Esophagus squamous epithelium (tissue), 5 donors: ENCODE measurements at places on chromosomes 5 and 9.

DNA sequence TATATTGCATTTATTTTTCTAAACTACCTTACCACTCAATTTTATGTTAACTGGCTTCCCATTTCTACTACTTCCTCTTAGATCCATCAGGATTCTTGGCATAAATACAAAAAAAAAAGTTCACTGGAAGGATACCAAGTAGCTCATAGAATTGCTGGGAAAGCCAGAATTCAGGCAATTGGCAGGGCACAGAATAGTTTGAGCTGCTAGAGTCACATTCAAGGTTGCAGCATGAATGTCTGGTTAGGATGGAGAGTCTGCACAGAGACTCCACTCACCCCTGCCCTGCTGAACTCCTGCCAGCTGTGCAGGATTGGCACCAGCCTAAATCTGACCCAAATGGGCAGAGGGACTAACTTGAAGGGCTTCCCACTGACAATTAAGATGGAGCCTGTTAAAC, 4.9 kb upstream of the AMACR start:
- no peak for DNase-seq

GRCh38 chr9:5278486-5278885, 26.0 kb downstream of the RLN2 start:
- DNase-seq: no peak

DNA sequence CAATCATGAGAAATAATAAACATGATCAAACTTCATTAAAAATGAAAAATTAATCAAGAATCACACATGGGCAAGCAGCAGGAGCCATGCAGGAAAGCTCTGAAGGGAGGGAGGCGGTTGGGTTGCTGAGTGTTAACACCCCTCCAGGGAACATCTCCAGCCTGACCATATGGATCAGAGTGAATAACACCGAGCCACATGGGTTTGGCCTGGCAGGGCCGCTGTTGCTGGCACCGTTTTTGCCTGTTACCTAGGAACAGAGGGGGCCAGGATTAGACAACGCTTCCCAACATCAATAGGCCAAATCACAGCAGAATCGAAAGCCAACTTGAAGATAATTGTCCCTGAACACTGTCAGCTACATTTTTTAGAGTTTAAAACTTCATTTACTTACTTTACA, 160.2 kb downstream of the DENND1A start:
- no peak for DNase-seq

- DNase-seq: no peak
These were observed 58.0 kb upstream of the RPL26L1 start for GRCh38 chr5:172901012-172901780.

- no peak for DNase-seq
These were observed 542.4 kb downstream of the RAB3C start for GRCh38 chr5:59125011-59125961.

DNA sequence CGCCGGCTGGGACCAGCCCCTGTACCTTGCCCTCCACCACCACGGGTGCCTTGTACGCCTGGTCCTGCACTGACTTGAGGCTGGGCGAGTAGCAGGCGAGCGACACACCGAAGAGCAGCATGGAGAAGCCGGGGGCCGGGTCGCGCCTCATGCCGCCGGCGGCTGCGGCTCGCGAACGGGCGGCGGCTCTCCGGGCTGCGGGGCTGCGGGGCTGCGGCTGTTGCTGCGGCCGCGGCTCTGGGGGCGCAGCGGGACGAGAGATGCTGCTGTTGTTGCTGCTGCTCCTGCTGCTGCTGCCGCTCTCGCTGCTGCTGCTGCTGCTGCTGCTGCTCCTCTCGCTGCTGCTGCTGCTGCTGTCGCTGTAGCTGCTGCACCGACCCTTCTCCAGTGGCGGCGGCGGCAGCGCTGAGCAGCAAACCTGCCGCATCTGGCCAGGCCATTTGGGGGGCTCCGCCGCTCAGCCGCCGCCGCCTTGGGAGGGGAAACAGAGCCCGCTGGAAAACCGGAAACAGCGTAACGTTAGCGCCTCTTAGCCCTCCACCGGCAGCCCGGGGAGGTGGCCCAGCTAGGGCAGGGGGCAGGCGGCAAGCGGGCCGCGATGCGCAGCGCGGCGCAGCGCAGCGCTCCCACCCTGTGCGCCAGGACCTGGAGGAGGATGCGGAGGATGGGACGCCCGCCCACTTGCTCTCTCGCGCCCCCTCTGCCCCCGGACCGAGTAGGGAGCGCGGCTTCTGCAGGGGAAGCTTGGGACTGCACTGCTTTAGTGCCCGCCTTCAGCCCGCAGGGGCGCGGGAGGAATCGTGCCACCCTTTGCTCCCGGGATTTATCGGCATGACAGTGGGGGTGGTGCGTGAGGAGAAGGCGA, at the start of gene NRG2:
Gene NRG2, minus strand, starts transcription at position 657 of the 865 bp plus-strand sequence.
- DNase-seq: no peak

GRCh38 chr9:136179101-136179616, 25.8 kb downstream of the LHX3 start:
- no peak for DNase-seq

DNA sequence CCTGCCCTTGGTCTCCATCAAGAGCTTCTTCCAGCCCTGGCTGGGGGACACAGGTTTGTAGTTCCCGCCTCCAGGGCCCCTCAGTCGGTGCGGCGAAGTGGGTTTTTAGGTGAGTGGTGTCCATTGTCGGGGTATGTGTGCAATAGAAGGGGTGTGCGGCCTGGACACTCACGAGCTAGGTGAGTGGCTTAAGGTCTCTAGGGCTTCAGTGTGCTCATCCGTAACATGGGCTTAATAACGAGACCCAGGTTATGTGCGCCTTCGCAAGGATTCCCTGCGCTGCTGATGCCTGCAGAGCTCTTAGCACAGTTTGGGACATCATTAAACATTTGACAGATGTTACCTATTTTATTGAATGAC, 656 bp downstream of the CEP78 start:
- no peak for DNase-seq

GRCh38 chr9:14485366-14485765, 171.4 kb upstream of the NFIB start:
- DNase-seq: no peak

GRCh38 chr9:115411516-115411915, 293.6 kb upstream of the TNC start:
- no peak for DNase-seq

GRCh38 chr9:128428644-128429512, 8.2 kb downstream of the CERCAM start:
- no peak for DNase-seq

DNA sequence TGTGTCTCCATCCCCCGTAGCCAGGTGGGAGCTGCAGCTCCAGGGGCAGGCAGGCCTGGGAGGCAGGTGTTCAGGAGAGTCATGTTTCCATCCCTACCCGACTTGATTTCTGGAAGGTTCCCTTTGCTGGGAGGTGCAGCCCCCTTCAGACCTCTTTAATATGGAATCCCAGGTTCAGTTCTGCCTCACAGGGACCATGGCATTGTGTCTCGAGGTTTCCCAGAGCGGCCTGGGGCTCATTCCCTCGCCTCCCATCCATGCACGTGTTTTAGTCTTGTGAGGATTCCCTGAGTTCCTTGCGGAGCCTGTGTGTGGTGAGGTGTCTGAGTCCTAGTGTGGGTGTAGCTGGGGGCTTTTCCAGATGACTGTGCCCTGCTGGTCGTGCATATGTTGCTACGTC, 16.5 kb upstream of the AHRR start:
- DNase-seq: no peak

DNA sequence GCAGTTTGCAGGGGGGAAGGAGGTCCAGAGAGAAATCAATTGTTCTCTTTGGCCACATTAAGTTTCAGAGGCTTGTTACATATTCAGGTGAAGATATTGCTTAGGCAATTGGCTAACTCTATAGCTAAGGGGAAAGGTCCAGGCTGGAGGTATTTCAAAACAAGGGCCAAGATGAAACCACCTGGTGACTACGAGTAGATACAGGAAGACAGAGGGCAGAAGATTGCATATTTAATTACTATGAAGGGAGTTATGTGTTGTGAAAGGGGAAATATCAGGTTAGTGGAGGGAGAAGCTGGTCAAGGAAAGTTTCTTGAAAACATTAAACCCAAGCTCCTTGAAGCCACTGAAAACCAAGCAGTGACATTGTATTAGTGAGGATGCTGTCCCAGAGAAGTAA, 1.9 kb upstream of the RAD23B start:
- DNase-seq: no peak

- no peak for DNase-seq
These were observed 27.3 kb downstream of the PUM3 start for GRCh38 chr9:2816476-2817141.

GRCh38 chr5:135491552-135492318, 39.6 kb upstream of the TIFAB start:
- DNase-seq: no peak

DNA sequence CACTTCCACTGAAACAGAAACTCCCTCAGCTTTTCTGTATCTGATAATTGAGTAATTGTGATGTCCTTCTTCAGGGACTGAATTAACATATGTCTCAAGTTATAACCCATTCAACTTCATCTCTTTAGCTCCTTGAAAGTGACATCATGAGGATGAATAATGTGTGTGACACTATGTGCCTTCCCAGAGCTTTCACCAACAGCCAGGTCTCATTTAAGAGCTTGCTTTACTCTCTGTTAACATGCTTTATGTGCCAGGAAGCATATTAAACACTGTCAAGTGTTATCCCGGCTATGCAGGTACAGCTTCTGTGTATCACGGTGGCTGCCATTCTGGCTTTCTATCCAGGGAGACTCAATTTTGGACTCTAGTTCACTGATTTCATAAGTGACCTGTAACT, 799.9 kb downstream of the CDH12 start:
- DNase-seq: no peak

- DNase-seq: no peak
These were observed 36.4 kb downstream of the JADE2 start for GRCh38 chr5:134561871-134562296.

DNA sequence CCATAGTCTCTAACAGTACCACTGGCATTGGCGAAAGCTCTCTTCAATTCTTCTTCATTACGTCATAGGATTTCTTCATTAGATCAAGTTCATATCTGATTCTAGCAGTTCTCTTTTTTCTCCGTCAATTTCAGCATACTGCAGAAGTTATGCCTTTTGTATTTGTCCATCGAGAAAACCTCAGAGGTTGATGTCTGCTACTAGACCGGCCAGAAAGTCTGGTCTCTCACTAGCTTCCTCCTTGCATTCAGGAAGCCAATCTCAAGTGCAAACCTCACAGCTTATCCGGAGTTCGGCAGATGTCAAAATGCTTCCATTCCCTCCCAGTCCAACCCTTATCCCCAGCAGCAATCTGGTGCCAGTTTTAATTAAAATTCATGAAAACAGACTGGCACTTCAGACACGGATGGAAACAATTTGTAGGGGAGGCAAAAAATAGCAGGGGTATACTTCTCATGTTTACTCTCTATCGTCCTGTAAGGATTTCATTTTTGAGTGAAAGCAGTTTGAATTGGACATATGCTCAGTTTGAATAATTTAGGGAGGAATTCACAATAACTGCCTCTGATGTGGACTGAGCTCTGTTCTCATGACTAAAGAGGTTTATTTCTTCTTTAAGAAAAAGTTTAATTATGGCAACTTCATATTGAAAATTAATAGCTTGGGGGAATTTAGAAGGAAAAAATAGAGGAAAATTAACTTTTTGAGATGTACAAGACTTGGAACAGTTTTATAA, 56.4 kb upstream of the TMC1 start:
- DNase-seq: no peak

DNA sequence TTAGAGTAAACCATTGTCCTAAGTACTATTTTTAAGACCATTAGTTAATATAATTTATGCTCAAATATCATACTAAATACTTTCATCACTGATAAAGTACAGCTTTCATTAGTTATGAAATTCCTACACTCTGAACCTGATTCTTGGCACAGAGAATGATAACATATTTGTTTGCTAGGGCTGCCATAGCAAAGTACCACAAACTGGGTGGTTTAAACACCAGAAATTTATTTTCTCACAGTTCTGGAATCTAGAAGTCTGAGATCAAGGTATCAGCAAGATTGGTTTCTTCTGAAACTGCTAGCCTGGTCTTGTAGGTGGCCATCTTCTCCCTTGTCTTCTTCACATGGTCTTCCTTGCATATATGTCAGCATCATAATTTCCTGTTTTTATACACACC, 608.4 kb downstream of the TLE1 start:
- no peak for DNase-seq

GRCh38 chr9:115328228-115328627, 210.3 kb upstream of the TNC start:
- no peak for DNase-seq

GRCh38 chr5:175520321-175520720, 42.0 kb downstream of the SFXN1 start:
- DNase-seq: no peak
